Hypothalamus (tissue), 51 donors: ENCODE measurements at places on chromosomes 7 and 10.

- no peak for DNase-seq
Observed at GRCh38 chr10:30103595-30104320, 44.4 kb upstream of the JCAD start.

- DNase-seq = no peak
Observed at GRCh38 chr10:7397049-7398035, 13.5 kb downstream of the SFMBT2 start.

DNA sequence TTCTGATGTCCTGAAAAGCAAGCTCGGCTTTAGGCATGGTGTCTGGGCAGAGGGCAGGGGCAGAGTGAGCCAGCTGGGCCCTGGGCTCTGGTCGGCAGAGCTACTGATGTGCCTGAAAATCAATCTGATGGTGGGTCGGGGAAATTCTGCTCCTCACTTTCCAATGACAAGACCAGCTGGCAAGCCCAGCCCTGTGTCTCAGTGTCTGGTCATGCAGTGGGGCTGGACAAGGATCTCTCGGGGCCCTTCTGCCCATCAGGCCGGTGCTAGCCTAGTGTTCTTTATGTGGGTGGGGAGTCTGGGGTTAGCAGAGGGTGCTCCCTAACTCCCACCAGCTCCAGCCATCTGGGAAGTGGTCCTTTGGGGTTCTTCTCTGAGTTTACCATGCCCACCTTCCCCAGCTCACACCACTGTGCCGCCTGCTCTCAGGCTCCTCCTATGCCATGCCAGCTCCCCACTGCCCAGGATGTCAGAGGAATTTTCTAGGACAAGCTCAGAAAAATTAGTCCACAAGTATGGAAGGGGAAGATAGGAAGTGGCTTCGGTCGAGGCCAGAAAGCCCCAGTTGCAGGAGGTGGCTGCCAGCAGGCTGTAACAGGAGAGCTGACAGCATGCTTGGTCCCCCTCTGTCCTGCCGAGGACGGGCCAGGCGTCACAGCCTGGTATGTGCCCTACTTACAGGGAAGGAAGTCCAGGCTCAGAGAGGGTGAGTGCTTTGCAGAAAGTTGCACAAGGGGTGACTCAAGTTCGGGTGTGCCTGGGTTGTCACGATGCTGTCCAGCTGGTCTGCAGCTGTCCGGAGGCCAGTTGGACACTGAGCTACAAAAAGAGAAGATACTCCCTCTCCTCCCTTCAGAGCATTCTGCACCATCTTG is 135.2 kb downstream of the ADCY1 start:
- no peak for DNase-seq

DNA sequence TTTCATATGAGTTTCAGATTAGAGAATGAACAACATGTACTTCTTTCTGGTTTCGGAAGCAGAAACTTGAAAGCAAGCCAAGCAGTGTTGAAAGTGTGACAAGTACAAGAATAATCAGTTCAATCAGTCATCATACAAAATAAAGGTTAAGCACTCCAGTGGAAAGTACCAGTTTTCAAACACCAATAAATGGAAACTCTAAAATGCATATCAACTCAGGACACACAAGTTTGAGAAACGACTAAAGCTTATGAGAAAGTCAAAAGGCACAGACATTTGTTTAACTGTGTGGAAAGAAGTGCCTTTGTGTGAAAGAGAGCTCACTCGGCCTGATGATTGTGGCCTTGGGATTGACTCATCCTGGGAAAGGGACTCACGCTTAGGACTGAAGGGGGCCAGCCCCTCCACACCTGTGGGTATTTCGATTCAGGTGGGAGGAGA is 60.6 kb upstream of the AKR1C1 start:
- no peak for DNase-seq

DNA sequence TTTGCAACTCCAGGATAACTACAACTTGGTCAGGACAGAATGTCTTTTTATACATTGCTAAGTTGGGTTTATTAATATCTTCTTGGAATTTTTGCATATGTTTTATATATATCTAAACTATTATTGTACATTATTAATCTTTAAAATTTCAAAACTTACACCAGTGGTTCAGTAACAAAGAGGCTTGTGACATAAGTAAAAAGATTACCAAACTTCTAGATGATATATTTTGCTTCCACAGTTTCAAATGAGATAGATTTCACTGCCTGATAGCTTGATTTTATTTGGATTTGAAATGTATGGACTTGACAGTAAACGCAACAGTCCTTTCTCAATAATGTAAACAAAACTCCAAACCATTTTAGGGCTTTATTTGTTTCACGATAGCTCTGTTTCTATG is 701.2 kb upstream of the IGFBP3 start:
- DNase-seq = no peak

DNA sequence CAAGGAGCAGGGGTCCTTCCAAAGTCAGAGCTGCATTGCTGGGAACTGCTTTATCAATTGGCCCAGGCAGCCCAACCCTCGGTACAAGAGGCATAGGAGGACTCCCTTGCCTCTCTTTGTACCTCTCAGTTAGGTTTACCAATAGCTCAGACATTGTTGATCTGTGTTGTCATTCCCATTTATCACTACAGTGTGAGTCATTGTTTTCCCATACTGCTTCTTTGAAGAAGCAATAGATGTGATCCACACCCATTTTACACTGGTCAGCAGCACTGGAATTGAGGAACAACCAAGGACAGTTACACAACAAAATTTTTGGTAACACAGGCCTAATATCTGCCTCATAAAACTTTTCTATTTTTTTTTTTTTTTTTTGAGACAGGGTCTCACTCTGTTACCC is 307.2 kb downstream of the SNX13 start:
- DNase-seq = no peak

DNA sequence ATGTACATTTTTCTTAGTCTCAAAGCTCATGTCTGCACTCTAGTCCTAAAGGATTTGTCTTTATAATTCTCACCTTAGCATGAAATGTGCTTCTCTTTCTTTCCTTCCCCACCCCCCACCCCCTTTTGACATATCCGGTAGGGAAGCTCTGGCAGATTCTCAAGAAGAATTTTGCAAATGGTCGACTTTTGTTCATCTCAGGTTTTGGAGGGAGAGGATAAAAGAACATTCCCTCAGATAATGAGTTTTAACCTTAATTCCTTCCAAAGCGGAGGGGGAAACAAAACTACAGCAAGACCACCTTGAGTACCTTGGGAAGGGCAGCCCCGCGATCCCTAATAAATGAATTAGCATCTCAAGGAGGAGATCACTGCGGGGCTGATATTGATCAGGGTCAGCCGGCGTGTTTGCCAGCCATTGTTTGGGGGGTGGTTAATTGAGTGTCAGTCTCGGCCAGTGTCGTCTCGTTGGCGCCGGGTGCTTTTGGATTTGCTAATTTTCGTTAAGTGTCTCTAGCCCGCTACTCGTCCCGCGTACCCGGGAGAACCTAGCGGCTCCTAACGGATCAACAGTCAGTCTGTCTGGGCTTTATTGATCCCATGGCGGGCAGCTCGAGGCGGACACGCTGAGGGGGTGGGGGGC is 874 bp upstream of the BAMBI start:
- no peak for DNase-seq

DNA sequence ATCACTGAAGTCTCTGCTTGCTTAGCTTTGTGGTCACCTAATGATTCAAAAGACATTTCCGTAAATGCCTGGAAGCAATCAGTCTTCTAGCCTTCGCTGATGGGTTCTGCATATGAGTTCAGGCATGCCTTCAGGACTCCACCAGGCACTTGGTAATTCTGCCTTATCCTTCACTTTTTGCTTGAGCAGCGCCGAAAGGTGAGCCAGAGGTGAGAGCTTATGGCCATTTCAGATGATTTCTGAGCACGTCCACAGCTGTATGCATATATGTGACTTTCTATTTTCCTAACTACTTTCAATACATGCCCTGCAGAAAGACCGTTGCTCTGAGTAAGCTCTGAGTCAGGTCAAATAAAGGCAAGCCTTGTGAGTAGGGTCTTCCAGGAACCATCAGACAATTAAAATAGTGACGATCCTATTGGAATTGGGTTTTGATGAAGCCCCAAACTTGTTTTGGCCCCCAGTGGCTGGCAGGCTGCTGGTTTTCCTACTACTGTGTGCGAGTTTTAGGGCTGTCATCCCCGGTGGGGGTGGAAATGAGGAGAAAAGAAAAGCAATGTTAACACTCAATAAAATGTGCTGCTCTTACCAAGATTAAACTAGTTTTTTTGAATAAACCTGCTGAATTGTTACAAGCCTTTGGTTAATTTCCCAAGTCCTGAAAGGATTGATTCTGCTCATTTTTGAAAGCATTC is 154.4 kb upstream of the AKR1E2 start:
- DNase-seq = no peak

DNA sequence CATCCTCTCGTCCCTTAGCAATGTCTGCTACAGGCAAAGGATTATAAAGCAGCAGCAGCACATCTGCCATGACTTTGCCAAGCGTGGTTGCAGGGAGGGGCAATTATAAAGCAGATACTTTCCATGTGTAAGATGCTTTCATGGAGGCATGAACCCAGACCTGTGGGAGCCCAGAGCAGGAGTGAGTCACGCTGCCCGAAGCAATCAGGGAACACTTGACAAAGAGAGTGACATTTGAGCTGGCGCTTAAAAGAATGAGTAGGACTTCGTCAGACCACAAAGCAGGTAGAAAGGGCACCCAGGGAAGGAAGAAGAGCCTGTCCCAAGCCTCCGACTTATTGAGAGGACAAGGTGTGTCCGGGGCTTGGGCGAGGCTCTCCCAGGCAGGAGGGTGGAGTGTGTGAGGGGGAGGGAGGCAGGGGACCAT is 147.2 kb downstream of the MYOF start:
- DNase-seq = no peak

DNA sequence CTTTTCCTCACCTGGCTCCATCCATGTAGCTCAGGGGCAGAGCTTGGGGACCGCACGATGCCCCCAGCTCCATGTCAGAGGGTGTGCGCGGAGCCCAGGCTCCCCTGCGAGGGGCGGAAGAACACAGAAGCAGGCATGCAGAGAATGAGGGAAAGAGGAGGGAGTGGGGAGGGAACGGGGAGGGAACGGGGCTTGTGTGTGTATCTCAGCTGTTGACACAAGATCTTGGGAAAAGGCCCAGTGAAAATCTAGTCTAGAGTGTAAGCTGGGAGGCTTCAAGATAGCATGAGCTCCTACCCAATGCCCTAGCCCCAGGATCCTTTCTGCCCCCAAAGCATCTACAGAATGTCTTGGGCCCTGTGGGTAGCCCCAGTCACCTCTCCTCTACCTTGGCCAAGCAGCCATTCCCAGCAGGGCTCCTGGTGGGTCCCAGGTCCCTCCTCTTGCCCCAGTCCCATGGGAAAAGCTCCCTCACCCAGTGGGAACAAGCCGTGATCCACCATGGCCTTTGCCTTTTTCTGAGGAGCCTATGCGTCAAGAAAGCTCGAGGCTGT is 25.1 kb upstream of the NDST2 start:
- DNase-seq = no peak

- DNase-seq = no peak
Observed at GRCh38 chr10:29618341-29619171, 16.2 kb downstream of the SVIL start.
